Upper lobe of left lung (tissue), 6 donors: ENCODE measurements at places on chromosomes 13 and 19.
A peak's percentile ranks its signal among the peaks of the same experiment; 100 is the strongest.

- DNase-seq = no peak
Measured at GRCh38 chr19:41641879-41642485, 15.1 kb upstream of the CEACAM4 start.

- DNase-seq = no peak
Measured at GRCh38 chr13:51816604-51817249, 12.8 kb upstream of the DHRS12 start.

GRCh38 chr13:39536274-39536673, 66.7 kb downstream of the LHFPL6 start:
- DNase-seq = no peak

DNA sequence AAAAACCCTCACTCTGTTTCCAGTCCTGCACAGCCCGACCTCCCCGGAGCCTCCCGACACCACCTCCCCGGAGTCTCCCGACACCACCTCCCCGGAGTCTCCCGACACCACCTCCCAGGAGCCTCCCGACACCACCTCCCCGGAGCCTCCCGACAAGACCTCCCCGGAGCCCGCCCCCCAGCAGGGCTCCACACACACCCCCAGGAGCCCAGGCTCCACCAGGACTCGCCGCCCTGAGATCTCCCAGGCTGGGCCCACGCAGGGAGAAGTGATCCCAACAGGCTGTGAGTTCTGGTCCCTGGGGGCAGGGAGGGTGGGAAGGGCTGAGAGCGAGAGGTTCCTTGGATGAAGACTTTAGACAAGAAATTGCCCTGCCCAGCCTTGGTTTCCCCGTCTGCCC, 5.4 kb downstream of the MADCAM1 start:
- DNase-seq = no peak

GRCh38 chr19:2578391-2578890, 102.5 kb downstream of the GADD45B start:
- DNase-seq = peak; percentile 79

- DNase-seq = no peak
Measured at GRCh38 chr13:32938907-32939306, 77.3 kb upstream of the KL start.

DNA sequence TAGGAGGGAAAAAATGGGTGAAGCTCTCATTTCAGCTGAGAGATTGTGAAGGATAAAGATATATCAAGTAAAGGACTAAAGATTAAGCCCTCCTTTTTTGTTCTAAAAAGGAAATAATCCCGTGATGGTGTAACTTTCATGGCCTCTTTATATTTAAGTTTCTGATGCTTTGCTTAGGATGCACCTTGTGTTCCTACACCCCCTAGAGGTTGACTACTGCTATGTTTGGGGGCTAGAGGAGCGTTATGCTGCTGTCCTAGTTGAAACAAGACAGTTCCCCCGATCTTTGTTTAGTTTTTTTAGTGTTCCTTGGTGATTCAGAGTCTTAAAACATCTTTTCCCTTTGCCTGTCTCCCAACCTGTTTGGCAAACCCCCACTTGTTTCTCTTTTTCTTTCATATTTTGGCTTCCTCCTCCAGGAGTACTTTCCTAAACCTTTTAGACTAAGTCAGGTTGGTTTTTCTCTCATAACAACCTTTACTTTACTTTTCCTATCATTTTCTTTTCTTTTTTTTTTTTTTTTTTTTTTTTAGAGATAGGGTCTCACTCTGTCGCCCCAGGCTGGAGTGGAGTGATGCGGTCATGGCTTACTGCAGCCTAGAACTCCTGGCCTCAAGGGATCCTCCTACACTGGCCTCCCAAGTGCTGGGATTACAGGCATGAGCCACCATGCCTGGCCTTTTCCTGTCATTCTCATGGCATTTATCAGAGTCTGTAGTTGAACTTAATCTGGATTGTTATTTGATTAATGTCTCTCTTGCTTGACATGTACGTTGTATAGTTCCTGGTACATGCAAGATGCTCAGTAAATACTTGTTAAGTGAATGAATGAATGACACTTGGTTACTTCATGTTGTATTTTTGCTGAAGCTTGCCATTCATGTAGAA, 2.8 kb downstream of the UBA2 start:
- DNase-seq = no peak

GRCh38 chr19:32691291-32691951, at the start of gene NUDT19:
NUDT19 (plus strand) TSS chr19:32691821; CDS start chr19:32691961, 140 bp downstream.
- peak; percentile 95 for DNase-seq

DNA sequence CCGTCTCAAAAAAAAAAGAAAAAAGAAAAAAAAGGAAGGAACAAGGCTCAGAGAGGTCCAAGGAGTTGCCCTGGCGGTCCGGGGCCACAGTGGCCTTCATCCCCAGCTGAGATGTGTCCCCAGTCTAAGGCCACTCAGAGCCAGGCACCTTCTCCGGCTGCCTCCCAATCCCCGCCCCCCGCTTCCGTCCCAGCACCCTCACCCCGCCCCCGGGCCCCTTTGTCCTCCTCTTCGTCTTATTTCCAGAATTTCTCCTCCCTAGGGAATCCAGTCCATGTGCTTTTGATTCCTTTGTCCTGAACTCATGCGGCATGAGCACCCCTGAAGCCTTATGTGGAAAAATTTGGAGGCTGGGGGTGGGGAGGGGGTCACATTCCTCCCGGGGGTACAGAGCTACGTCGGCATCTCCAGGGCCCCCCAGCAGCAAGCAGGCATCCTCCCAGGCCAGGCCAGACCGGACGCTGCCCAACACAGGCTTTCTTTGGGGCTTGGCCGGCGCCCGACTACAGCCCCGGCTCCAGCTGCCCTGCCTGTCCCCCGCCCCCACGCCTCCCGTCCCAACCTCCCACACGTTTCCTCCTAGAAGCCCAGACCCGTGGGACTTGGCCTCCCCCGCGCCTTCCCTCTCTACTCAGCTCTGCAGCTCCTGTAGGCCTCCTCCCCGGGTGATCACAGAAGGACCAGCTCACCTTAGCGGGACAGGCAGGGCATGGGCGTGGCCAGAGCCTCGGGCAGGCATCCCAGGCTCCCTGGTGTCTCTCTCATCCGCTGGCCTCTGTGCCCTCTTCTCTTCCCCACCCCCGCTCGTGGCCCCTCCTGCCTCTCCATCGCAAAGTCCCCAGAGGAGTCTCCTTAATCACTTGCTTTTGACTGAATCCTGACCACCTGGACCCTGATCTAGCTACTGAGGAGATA, 17.8 kb upstream of the ADGRE5 start:
- DNase-seq = peak; percentile 88

- DNase-seq = no peak
Measured at GRCh38 chr19:17180997-17181702, 34.0 kb upstream of the USE1 start.

- peak; percentile 76 for DNase-seq
Measured at GRCh38 chr19:16283210-16284061, 41.2 kb upstream of the KLF2 start.

GRCh38 chr13:28794396-28794795, 25.7 kb upstream of the MTUS2 start:
- no peak for DNase-seq

- no peak for DNase-seq
Measured at GRCh38 chr13:45141369-45141768, 21.1 kb downstream of the GTF2F2 start.

GRCh38 chr19:1066748-1067340, at the start of gene ARHGAP45:
ARHGAP45 (plus strand) TSS chr19:1067167; CDS start chr19:1067406, 239 bp downstream.
- DNase-seq = peak; percentile 69

- peak; percentile 54 for DNase-seq
Measured at GRCh38 chr19:3097442-3097871, 3.3 kb downstream of the GNA11 start.

DNA sequence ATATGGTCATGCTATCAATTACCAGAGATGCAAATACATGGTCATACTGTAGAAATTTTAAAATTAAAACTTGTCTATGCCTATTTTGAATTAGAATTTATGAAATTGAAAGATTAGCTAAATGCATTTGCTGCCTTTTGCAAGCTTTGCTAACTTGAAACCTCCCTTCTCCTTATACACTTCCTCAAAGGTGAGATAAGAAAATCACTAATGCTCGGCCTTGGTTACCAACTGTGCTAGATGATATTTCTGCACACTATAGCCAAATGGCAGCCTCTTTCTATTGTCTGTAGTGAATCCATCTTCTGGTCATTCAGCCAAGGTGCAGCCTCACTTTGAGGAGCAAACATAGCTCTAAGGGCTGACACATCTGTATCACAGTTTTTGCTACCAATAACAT, 31.1 kb upstream of the MYCBP2 start:
- no peak for DNase-seq

DNA sequence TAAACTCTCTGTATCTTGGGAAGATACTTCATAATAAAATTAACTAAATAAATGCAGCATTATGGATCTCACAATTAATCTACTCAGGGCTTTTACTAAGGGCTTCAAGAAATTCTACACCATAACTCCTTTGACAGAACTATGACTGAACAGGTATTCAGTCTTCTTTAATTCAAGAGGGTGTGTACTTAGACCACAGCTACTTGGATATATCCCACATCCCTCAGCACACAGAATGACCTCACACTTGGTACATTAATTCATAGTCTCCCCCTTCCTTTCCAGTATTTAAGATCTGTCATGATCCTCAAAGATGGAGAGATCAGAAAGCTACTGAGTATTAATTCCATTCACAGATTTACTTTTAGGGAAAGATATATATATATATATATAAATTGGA, 11.6 kb downstream of the DIAPH3 start:
- no peak for DNase-seq

DNA sequence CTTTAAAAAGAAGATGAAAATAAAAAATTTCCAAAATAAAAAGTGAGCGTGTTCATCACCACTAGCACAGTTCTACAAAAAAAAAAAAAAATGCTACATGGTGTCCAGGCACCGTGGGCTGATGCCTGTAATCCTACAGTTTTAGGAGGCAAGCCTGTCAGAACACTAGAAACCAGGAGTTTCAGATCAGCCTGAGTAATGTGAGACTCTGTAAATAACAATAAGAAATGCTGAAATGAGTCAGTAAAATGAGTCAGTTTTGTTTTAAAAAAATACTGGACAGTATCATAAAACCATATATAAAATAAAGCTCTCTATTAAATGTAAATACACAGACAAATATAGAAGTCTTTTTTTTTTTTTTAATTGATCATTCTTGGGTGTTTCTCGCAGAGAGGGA, 30.0 kb downstream of the ZNF91 start:
- DNase-seq = no peak

- DNase-seq = peak; percentile 84
Measured at GRCh38 chr19:17942582-17943273, 9.9 kb downstream of the CCDC124 start.

DNA sequence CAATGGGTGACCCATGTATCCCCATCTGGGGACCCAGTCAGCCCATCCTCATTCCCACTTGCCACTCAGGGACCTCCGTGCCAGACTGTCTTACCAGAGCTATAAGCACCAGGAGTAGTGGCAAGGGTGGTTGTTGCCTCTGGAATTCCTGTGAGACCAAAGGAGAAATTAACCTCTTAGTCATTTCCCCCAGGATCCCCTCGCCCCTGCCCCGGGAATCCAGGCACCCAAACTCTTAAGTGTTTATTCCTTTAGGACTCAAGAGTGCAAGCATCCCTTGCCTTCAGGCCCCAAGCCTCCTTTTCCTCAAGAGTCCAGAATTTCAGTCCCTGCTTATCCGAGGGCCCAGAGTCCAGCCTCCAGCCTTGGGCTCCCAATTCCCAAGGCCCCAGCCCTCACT, 9.2 kb downstream of the NTN5 start:
- no peak for DNase-seq

DNA sequence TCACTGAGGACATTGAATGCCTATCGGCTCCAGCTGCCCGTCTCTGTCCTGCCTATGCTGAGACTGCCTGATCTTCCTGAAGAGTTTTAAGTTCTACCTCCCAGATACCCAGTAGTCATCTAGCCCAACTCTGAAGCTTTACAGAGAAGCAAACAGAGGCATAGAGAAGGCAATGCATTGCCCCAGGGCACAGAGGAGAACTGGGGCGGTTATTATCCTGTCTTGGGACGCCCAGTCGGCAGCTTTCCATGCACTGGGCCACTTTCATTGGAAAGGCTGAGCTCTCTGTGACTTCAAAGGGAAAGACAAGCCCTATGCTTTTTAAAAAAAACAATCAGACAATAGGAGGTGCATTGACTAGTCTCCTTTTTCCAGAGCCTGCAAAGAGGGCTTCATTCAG, 71.6 kb downstream of the HSPH1 start:
- no peak for DNase-seq

GRCh38 chr19:6983448-6983847, 37.8 kb downstream of the MBD3L2B start:
- DNase-seq = no peak

DNA sequence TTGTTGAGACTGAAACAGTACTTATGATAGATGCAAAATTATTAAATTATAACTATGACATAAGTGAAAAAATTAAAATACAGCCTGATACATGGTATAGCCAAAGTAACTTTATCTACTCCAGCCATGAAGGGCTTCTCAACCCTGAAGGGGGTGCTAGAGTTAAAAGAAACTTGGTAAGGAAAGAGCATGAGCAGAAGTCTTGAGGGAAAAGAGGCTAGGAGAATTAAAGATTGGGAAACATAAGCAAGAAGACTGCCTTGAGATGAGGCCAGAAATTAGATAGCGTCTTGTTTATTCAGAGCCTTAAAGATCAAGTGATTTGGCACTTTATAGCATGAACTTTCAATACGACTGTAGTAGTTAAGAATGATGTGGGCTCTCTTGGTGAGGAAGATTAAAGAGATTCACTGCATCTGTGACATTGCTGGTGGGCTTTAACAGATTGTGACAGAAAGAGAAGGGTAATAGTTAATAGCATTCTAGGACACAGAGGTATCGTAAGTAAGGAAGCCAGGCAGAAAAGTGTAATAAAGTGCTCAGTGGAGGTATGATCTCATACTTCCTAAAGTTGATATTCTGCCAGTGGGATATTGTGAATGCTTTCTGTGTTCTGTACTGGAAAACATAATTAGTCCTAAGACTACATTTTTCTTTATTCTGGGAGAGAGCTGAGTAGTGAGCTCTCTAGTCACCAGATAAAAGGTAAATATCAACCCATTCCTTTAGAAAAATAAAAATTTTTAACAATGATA, 385.4 kb upstream of the PRR20A start:
- no peak for DNase-seq

- DNase-seq = no peak
Measured at GRCh38 chr13:32548837-32549236, 10.2 kb upstream of the N4BP2L2 start.

- DNase-seq = no peak
Measured at GRCh38 chr19:2883686-2884439, 16.7 kb downstream of the ZNF556 start.

GRCh38 chr13:78319101-78319627, 284.2 kb downstream of the POU4F1 start:
- no peak for DNase-seq

GRCh38 chr19:55467236-55468053, 2.9 kb upstream of the C19orf85 start:
- DNase-seq = peak; percentile 95

DNA sequence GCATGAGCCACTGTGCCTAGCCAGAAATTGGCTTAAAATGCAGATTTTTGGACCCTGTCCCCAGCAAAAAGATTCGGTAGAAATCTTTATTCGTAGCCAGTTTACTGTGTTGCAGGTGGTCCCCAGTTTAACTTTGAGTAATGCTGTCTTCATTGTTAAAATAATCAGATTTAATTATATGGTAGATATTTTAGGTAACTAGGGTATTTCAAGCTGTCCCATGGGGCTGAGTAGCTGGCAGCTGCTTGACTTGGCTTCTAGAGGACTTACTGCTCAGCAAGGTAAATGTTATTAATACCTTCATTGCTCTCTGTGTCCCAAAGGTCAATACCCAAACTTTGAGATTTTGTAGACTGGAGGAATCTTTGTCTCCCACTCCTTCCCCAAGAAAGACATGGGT, 21.1 kb downstream of the LSM14A start:
- no peak for DNase-seq
